ENCODE measurements at places on chromosomes 12 and 14.

GRCh38 chr12:10170216-10170615, 1.7 kb downstream of the OLR1 start:
- no peak for DNase-seq

GRCh38 chr12:32486158-32486557, 86.8 kb downstream of the FGD4 start:
- no peak for DNase-seq

DNA sequence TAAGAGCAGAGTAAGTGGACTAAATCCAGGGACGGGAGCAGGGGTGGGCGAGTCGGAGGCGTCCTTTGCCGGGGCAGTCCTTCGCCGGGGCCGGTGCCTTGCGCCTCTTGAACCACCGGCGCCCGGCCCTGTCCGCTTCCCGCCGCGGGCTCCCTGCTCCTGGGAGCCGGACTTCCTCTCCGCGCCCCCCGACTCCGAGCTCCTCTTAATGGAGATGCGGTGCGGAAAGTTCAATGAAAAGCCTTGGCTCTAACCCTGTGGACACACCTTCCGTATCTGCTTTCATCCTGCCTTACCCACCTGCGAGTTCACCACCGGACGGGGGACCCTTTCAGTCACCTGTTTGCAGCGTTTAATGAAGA, 412 bp downstream of the FGFR1OP2 start:
- DNase-seq = no peak

DNA sequence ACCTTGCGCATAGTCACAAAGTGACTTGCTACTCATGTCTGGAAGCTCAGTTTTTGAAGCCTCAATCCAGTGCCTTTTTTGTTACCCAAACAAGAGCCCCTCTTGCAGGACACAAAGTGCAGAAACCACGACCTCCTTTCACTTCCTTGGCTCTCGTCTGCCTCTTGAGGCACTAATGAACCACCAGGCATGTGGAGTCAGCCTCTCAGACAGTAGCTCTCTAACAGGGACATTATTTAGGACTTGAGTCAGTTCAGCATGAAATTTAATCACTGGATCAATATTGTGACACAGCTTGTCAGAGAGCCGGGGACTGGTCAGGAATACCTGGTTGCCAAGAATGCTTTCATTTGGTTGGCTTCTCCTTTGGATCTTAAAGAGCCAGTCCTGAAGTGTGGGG, 46.7 kb downstream of the HSPB8 start:
- no peak for DNase-seq

DNA sequence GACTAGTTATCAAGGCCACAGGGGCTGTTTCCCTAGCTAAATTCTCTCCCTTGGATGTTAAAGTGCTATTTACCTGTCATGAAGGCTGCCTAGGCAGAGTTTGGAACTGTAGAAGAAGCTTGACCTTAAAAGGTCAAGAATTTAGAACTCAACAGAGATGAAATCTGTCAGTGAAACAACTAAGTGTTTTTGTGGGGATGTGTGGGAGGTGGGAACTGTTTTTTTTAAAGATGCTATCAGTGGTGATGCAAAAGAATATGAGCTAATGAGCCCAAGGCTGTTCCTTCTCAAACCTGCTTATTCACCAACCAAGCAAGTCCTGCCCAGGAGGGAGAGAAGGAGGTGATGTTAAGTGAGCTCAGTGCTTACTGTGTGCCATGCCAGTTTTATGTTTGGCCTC, 40.8 kb upstream of the POC1B start:
- no peak for DNase-seq

DNA sequence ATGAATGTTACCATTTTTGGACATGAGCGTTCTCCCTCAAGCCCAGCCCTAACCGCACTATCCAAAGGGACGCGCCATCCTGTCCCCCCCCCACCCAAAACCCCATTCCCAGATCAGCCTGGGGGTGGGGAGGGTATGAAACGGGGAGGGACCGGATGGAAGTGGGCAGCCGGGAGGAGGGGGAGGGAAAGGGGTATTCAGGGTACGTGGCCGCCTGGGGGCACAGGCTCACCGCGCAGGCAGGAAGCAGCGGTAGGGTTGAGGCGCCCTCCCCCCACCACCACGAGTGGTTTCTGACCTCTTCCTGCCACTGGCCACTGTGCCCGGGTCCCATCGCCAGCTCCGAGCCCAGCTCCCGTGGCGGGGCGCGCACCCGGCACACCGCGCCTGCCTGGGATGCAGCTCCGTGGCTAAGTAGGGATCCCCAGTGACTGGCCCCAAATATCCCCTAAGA, 1.4 kb downstream of the ACTN1 start:
- peak; percentile 58 for DNase-seq

DNA sequence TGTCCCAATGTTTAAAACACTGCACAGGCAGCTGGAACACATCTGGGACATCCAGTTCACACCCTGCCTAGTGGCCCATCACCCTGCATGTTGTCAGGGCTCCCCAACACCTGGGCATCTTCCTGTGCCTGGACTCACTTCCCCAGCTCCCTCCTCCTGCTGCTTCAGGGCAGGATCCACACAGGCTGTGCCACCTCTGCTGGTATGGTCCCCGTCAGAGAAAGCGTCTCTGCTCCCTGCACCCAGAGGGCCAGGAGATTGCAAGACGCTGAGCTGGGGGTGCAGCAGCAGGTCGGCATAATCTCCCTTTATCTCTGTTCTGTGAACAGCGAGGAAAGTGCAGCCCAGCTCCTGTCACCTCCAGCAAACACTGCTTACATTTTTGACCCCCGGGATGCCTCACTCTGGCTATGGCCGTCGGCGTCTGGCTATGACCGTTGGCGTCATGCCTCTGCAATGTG, 124.3 kb downstream of the ADGRD1 start:
- no peak for DNase-seq

GRCh38 chr12:33330940-33331339, 108.7 kb downstream of the SYT10 start:
- no peak for DNase-seq

DNA sequence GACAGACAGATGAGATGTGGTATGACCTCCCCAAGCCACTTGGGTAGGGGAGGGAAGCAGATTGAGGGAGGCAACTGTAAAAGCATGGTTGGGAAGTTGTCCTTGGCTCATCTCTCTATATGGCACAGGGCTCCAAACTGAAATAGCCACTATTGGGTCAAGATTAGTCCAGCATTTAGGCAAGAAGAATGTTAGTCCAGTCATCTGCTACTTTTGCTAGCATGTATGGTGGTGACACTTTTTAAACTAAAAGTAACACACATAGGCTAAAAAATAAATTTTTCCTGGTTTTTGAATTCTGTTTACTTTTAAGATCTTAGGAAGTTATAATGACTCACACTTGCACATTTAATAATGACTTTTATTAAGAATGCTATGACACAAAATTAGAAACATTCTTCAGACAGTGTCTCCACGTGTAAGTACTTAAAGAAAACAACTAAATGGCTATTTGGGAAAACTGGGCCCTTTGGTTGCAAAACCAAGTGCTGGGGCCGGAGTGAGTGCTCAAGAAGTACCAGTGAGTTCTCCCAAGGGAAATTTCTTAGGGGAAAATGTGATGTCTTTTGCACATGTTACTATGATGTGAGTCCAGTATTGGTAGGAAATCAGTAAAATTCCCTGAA, 179.1 kb upstream of the HIF1A start:
- DNase-seq = no peak

DNA sequence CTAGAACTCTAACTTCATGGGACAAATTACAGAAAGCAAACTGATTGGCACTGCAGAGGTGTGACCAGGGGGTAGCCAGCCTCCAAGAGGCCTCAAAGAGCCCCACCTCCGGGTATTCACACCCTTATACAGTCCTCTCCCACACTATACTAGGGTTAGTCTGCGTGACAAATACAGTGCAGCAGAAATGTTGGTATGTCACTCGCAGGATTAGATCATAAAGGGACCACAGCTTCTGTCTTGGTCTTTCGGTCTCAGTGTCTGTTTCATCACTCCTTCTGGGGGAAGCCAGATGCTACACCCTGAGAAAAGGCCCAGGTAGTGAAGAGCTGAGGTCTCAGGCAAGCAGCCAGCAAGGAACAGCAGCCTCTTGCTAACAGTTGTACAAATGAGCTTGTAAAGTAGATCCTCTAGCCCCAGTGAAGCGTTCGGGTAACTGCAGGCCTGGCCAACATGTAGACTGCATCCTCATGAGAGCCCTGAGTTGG, 68.9 kb upstream of the SAV1 start:
- no peak for DNase-seq

GRCh38 chr12:119072440-119072839, 91.1 kb downstream of the SRRM4 start:
- DNase-seq = no peak

DNA sequence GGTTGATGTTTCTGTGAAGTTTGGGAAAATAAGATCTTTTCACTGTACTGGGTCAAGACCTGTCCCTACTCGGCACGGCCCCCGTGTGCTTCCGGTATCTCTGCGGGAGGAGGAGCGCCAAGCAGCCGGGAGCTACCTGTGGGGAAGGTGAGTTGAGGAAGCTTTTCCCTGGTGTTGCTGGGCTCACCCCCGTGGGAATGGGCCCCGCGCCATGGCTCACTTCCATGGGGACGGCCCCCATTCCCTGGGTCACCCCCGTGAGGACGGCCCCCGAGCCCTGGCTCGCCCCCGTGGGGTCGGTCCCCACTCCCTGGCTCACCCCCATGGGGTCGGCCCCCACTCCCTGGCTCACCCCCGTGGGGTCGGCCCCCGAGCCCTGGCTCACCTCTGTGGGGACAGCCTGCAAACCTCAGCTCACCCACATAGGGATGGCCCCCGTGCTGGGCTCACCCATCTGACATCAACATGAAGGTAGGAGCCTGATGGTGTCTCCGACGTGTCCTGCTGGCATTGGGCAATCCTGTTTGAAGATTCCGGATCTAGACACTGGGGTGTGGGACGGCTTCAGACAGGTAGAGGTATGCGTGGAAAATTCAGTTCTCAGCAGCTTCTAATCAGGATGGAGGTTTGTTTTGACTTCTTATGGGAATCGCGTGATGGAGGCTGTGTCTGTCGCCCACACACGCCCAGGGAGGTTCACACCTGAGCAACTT, 9.1 kb downstream of the LRCOL1 start:
- DNase-seq = no peak

DNA sequence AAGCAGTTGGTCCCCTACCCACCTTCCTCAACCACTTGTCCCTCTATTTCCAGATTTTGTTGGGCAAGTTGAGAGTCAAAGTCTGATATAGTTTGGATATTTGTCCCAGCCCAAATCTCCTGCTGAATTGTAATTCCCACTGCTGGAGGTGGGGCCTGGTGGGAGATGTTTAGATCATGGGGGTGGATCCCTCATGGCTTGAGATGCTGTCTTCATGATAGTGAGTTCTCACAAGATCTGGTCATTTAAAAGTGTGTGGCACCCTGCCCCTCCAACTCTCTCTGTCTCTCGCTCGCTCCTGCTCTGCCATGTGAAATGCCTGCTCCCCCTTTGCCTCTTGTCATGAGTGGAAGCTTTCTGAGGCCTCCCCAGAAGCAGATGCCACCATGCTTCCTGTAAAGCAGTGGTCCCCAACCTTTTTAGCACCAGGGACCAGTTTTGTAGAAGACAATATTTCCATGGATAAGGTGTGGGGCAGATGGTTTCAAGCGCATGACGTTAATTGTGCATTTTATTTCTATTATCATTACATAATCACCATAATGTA, 37.3 kb upstream of the BCL11B start:
- DNase-seq = no peak

DNA sequence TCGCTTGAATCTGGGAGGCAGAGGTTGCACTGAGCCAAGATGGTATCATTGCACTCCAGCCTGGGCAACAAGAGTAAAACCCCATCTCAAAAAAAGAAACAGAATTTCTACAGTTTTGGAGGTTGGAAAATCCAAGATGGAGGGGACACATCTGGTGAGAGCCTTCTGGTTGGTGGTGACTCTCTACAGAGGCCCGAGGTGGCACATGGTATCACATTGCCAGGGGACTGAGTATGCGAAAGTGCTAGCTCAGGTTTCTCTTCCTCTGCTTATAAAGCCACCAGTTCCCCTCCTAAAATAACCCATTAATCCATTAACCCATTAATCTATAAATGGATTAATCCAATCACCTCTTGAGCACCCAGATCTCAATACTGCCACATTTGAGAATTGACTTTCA, 70.8 kb upstream of the DACT1 start:
- DNase-seq = no peak

GRCh38 chr12:77999074-77999715, 168.5 kb downstream of the NAV3 start:
- DNase-seq = no peak

- no peak for DNase-seq
These were observed 1.6 kb downstream of the FICD start for GRCh38 chr12:108516511-108517275.

GRCh38 chr12:9735601-9736000, 2.7 kb upstream of the CLECL1 start:
- DNase-seq = no peak

- no peak for DNase-seq
These were observed 224.4 kb upstream of the DAAM1 start for GRCh38 chr14:58963873-58964597.

- DNase-seq = peak; percentile 22
These were observed 12.8 kb downstream of the DEGS2 start for GRCh38 chr14:100146531-100147091.

DNA sequence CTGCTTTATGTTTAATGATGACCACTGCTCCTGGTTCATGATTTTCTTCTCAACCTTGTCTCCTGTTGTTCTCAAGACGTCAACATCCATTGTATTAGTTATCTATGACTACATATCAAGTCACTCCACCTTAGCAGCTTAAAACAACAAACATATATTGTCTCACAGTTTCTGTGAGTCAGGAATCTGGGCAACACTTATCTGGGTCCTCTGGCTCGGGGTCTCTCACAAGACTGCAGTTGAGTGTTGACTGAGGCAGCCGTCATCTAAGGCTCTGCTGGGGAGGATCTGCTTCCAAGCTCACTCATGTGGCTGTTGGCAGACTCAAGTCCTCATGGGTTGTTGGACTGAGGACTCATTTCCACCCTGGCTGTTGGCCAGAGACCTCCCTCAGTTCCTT, 27.3 kb upstream of the FRS2 start:
- no peak for DNase-seq

DNA sequence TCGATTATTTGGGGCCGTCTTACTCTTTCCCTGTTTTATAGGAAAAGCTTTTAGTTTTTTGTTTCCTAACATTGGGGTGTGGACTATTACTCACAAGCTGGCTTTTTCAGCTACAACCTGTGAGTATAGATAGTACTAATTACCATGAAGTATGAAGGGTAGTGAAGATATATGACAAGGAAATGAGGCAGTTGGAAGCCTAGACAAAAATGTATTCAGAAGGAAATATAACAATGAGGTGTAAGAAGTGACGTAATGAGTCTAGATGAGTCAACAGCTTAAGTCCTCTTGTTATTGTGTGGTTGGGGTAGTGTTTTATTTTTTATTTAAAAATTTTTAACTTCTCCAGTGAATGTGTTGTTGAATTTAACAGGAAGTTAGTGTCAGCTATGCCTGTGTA, 804.5 kb downstream of the NRXN3 start:
- no peak for DNase-seq

Measured in CD4-positive, alpha-beta T cell treated with Interleukin-6 at 100 ng/mL for 8 hours (primary cell).